ENCODE measurements at places on chromosomes 2 and 18.

DNA sequence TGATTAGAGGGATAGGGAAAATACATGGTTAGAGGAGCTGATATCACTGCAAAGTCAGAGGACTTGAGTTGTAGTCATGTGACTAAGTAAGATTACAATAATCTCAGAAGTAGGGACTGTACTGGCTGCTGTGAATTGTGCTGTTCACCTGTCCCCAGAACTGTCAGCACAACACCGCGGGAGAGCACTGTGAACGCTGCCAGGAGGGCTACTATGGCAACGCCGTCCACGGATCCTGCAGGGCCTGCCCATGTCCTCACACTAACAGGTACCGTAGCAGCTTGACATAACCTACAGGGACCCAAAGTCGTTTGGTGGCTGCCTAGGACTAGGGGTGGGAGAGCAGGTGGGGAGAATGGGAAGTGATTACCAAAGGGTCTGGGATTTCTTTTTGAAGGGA is 132.8 kb upstream of the TTC39C start:
- DNase-seq, result no peak

- DNase-seq, result no peak
Measured at GRCh38 chr2:13121096-13121495, 404.4 kb downstream of the TRIB2 start.

- no peak for DNase-seq
Measured at GRCh38 chr2:216413882-216414281, 1.6 kb downstream of the SMARCAL1 start.

DNA sequence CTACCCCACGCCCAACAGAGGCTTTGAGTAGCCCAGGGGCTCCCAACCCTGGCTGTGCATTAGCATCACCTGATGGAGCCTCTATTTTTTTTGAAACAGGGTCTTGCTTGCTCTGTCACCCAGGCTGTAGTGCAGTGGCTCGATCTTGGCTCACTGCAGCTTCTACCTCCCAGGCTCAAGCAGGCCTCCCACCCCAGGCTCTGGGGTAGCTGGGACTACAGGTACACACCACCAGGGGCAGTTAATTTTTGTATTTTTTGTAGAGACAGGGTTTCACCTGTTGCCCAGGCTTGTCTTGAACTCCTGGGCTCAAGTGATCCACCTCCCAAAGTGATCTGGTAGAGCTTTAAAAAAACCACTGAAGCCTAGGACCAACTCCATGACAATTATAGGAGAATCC is 394.8 kb upstream of the ATP5MC3 start:
- no peak for DNase-seq

- no peak for DNase-seq
Measured at GRCh38 chr2:95698146-95698545, 106.3 kb downstream of the TRIM43 start.

- DNase-seq, result no peak
Measured at GRCh38 chr18:50334546-50335152, 40.2 kb upstream of the SKA1 start.

- DNase-seq, result no peak
Measured at GRCh38 chr2:30768036-30768686, 39.1 kb downstream of the CAPN13 start.

DNA sequence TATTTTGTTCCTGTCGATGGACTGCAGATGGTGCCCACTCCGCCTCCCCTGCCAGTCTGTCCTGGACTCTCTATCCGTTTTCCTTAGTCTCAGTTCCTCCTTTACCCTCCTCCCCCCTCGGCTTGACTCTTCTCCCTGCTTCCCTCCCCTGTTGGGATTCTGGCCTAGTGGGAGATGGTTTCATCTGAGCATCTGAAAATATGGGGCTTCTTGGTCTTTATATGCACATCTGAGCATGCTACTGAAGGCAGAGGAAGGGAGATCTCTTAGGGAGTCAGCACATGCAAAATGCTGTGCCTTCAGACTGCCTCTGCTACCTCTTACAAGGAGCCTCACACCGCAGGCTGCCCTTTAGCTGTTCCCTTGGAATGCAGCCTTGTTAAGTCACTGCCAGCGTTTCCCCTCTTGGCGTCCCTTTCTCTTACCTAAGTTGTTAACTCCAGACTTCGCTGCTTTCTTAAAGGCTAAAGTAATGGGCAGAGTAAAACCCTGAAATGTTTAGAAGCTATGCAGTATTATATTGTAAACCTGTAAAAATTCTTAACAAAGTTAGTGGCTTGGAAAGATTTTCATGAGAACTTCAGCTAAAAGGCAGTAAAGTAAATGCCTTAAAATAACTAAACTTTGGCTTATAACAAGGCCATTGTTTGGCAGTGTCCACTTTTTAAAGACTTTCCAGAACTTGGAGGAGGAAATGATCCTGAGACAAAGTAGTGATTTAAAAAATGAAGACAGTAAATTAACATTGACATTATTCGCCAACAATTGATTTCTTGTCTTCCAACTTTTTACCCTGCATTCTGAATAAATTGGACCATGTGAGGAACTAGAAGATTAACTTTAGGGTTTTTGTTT is 49.8 kb downstream of the LDLRAD4 start:
- no peak for DNase-seq

- no peak for DNase-seq
Measured at GRCh38 chr2:1052771-1053191, 102.1 kb downstream of the SNTG2 start.

DNA sequence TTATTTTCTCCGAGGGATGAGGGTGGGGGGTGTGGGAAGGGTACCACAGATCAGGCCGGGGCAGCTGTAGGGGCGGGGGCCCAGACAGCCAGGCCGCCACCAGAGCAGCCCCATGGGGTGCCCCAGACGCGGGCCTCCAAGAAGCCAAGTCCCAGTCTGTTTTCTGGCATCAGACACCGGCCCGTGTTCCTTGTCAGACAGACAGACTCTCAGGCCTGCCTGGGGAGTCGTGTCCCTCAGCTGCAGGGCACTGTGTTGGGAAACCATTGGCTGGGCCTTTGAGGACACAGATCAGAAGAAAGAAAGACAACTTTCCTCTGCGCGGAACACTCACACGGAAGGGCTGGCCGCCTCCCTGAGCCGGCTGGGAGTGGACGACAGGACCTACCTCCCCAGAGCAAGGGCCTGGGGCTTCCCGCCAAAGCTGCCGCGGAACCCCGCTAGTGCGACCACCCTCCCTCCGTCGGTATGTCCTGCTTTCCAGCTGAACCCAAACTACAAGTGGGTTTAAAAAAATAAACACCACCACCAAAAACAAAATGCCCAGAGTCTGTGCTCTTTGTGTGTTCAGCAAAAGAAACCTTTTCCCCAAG is 88.0 kb downstream of the SMAD7 start:
- DNase-seq, result no peak

DNA sequence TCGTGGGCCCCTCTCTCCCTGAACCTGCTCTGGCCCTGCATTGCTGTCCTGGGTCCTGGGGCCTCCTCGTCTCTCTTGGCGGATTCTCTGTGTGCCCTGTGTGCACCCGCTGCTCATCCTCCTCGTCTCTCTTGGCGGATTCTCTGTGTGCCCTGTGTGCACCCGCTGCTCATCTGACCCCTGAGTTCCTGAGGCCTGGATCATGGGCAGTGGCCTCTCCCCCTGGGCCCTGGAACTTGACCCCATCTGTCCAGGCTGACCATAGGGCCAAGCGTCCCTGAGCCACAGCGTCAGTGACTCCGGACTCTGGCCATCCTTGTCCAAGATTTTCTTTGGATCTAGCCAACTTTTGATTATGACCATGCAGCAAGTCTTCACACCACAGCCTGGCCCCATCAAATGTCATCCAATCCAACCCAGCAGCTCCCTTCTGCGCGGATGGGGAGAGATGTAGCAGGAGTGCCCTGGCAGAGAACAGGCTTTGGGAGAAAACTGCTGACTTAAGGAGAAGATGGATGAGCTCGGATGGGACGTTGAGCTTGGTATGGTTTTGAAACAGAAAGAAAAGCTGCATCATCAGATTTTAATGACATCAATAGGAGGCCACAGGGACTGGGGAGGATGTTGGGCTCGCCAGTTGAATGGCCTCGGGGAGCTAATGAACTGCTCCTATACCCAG is 455.1 kb upstream of the HS6ST1 start:
- no peak for DNase-seq

- DNase-seq, result peak; percentile 83
Measured at GRCh38 chr2:1750933-1751766, 6.8 kb upstream of the PXDN start.

DNA sequence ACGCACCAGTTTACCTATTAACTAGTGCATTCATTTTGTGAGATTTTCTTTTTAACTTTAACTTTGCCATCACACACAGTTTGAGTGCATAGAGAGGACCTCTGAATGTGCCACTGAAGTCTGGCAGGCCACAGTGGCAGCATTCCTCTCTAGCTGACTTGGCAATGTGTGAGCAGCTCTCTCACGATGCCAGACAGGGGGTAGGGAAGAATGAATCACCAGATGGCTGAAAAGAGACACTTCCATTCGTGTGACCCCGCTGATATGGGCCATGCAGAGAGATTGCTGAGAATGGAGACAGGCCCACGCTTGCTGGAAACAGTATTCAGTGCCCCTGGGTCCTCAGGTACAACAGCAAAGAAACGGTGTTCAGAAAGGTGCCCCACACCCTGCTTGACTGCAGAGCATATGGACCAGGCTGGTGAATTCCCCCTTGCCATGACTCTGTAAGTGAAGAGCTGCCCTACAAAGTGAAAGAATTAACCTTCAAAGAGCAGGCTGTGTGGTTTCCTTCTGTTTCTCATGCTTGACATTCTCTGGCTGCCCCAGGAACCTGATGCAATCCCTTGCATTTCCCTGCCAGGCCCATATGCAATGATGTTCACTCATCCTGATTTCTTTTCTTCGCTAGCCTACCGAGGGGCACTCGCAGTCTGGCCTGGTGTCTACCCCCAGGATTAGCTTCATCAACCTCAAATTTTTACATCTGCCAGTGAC is 236.1 kb downstream of the CDH20 start:
- no peak for DNase-seq

GRCh38 chr18:69401226-69401971 is 711 bp downstream of the DOK6 start:
- no peak for DNase-seq

DNA sequence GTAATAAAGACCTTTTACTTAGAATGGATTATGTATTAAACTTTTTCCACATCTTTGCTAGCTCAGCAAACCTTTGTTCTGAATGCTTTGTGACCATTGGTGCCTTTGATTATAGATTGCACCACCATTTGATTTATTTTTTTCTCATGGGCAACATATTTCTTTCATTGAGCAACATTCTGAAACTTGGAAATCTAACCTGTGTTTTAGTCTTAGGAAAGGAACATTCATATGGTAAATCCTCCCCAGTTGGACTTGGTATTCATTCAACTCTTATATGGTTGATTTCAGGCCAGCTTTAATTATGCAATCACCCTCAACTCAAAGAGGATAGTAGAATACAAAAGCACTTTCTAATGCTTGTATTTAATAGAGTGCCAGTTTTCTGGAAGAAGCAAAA is 1077.9 kb upstream of the ZEB2 start:
- DNase-seq, result no peak

DNA sequence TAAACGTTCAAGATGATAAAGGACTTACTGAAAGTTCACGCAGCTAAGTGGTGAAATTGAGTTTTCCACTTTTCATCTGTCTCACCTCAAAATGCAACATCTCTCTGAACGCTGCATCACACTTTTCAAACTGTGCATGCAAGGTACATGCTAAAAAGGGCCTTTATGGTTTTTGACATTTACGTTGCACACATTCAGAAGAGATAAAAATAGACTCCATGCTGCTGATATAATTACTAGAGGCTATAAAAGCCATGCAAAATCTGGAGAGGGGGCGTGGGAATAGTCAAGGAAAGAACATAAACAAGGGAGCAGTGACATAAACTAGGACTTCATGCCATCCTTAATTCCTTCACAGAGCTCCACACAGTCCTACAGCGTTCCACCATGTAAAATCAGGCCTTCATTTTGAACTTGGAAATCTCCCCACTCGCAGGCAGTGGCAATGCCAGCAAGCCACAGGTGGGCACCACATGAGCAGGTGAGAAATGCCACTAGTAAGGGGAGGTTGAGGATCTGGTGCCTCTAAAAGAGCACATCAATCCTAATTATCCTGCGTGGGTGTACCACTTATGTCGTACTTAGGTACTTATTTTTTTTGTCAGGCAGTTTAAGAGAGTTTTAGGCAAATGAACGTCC is 71.4 kb downstream of the ZEB2 start:
- DNase-seq, result no peak

GRCh38 chr18:3584897-3585460 is 135.0 kb downstream of the TGIF1 start:
- no peak for DNase-seq

DNA sequence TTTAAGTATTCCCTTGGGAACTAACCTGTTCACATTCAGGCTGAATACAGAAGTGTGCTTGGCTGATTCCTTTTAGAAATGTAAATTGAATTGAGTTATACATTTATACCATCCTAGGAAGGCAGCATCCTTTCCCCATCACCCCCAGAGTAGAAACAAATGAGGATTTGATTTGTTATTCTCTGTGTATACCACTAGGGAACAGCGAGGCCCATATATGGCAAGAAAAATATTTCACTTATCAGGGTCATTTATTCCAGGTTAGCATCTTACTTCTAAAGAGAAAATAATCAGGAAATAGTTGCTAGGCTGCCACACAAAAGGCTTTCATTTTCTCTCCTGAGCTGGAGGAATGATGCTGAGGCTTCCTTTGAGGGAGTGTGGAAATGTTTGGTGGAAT is 516.9 kb downstream of the PIK3C3 start:
- no peak for DNase-seq

DNA sequence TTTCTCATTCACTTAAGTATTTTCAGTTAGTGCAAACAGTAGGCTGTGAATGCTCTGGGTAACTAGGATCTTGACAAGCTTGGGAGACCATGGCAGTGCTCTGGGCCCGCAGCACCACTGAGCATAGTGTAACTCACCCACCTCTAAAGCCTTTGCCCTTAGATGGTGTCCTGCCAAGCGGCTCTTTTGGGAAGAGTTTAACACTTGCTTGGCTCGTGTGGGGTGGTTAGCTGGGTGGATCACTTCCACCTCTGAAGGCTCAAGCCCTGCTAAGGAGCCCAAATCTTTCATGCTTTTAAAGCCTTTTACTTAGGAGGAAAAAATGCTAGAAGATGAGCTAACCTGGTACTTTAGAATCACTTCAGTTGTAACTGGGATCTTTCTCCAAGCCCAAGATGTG is 33.9 kb downstream of the PTPN18 start:
- DNase-seq, result no peak

DNA sequence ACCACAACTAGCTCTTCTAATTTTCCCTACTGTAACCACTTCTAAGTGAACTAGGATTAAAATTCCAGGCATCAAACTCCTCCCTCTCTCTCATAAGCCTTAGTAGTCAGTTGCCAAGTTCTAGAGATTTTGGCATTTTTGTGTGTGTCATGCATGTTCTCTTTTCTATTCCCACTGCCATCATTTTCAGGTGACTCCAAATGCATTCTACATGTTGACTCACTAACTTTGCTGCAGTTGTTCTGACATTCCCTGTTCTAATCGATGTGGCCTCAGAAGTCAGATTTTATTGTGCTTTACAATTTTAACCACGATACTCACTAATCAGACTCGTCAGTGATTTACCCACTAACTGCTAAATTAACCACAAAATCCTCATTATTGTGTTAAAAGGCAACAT is 13.3 kb downstream of the DSC1 start:
- no peak for DNase-seq

Data from NCI-H2171 (cell line).